ENCODE measurements at places on chromosomes 4 and X.

DNA sequence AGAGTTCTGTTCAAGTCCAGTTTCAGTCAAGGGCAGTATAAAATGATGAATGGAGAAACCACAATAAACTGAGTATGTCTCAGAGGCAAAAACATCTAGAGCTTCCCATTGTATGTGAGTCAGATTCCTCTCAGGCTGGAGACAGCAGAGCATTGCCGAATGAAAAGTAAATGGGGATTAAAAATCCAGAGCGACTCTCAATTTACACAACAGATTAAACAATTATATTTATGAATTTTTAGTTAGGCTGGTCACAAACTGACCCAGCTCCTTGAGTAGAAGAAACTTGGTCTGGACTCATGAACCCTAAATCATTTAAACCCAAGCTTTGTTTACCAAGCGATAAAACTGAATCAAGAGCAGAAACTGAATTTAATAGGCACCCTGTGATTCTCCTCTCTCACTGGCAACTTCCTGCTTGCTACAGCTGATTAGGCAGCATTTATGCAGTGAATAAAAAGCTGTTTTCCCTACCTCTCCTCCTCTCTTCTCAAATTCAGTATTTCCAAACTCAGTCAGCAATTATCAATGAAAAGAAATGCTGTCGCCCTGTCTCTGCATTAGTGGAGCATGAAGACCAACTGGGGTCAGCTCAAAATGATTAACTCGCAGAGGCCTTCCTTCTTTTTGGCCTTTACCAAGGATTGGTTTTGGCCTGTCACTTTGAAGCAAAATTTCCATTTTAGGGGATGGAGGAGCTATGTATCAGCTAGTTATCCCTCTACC is 568.0 kb downstream of the PDHA2 start:
- DNase-seq, result no peak

DNA sequence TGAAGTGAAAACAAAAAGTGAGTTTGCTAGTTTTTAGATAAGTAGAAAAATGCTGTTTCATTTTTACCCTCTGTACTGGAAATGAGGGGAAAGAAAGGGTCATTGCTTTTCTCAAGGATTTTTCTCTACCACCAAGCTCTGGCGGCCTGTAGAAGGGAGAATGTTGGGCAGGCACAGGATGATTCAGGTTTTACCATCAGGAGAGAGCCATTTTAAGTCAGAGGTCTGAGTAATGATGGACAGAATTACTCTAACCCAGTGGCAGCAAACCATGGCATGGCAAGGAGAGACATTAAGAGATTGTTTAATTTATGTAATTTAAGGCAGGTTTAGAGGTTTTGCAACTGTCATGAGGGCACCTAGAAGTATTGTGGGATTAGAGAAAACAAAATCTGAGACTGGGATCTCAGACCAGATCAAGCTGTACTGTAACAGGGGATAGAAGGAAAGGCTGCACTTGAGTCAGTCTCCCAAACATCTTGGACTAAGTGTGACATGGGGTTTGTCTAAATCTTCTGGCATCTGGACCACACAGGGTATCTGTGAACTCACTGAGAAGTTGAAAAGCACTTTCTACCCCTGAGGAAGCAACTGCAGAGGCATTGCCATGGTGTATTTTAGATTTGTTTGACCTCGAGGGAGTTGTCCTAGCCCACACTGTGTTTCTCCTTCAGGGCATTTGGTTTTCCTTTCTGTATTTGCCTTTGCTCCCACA is 81.6 kb downstream of the BANK1 start:
- DNase-seq, result no peak

- no peak for DNase-seq
These were observed 73.9 kb downstream of the KDR start for GRCh38 chr4:55051532-55051931.

GRCh38 chr4:99574530-99575324 is at the start of gene MTTP:
TSS of gene MTTP (plus strand) at chr4:99574824. CDS start at chr4:99574910, 86 bp downstream.
- no peak for DNase-seq

GRCh38 chrX:69032601-69033000 is 132.7 kb downstream of the PJA1 start:
- no peak for DNase-seq

DNA sequence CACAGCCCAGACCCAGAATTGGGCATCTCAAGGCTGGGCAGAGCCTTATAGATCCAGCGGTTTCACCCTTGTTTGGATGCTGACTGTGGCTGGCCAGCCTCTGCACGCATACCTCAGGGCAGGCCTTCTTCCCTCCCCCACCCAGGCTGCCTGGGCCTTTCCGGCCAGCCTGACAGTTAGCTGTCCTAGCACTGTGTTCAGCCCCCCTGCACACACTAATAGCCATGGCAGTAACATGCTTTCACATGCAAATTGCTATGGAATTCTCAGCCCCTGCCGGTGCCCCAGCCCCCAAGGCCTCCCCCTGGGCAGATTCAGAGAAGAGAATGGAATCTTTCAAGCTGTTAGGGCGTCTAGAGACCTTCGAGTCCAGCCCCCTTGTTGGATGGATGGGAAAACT is 17.7 kb downstream of the EFNB1 start:
- no peak for DNase-seq
